CD4-positive, alpha-beta memory T cell (primary cell): ENCODE measurements at places on chromosomes 5 and 9. TPM values are rescaled to one million over a fixed set of nuclear protein-coding genes. Genes with fewer than 3 reads are reported as not detected.
A peak's percentile ranks its signal among the peaks of the same experiment; 100 is the strongest.

GRCh38 chr5:153542536-153542935 is 52.1 kb downstream of the GRIA1 start:
- H3K4me3 ChIP-seq: no peak overlapping the region
- H3K4me1 ChIP-seq: no peaks in the 10 kb centered on the region
- no peaks in the 10 kb centered on the region for H3K36me3 ChIP-seq
- no peaks in the 10 kb centered on the region for H3K27me3 ChIP-seq
- H3K27ac ChIP-seq: no peak overlapping the region

- DNase-seq: no peak
- H3K27me3 ChIP-seq: no peaks in the 10 kb centered on the region
- no peaks in the 10 kb centered on the region for H3K4me1 ChIP-seq
Observed at GRCh38 chr9:87890837-87891236, 8.2 kb downstream of the SPATA31E1 start.

DNA sequence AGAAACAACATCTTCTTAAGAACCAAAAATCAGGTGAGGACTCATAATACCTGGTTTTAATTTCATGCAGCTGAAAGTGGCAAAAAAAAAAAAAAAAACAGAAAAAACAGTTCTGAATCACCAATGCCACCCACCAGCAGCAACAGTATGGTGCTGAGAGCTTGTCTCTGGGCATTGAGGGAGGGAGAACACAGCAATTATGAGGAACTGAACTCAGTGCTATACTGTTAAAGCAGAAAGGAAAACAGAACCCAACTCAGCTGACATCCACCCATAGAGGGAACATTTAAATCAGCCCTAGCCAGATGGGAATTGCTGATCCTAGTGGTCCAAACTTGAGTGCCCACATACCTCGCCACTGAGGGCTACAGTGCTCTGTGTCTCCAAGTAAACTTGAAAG is 657.9 kb downstream of the ACTL7B start:
- no peak overlapping the region for H3K4me3 ChIP-seq
- H3K4me1 ChIP-seq: no peaks in the 10 kb centered on the region
- H3K27me3 ChIP-seq: no peaks in the 10 kb centered on the region
- no peak overlapping the region for H3K27ac ChIP-seq

DNA sequence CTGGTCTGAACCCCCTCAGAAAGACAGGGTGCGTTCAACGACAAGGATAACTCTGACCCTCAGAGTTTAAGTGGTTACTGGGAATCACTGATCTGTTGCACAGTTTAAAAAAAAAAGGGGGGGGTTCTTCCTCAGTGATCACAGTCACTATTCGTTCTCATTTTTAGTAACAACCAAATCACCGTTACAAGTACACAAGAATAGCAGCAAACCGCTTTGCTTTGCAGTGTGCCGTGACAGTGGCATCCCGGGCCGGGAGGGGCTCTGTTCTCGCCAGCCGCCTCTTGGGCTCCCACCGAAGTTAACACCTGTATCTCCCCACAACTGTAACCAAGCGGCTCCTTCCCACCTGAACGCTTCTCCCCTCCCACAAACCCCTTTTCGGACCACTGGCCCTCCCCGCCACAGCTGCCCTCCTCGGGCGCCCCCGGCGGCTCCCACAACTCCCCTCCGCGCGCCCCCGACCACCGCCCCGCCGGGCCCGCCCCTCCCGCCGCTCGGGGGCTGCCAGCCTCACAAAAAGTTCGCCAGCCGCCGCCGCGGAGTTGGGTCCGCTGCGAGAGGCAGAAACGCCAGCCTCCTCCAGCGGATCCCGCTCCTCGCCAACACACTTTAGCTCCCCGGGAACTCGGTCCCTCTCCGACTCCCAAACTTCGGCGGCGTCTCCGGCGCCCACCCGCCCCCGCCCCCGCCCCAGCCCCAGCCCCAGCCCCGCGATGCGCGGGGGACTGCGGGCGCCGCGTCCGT is 1.2 kb downstream of the SSBP2 start:
- peak; percentile 49 for DNase-seq
- H3K27ac ChIP-seq: peak overlapping the region; percentile 30
- no peaks in the 10 kb centered on the region for H3K36me3 ChIP-seq
- peaks cover 20% of the 10 kb centered on the region for H3K4me1 ChIP-seq
- H3K4me3 ChIP-seq: peak overlapping the region; percentile 19

GRCh38 chr9:18795947-18796671 is 236.9 kb downstream of the SAXO1 start:
- no peaks in the 10 kb centered on the region for H3K4me1 ChIP-seq
- no peak overlapping the region for H3K4me3 ChIP-seq
- H3K27me3 ChIP-seq: no peaks in the 10 kb centered on the region
- no peaks in the 10 kb centered on the region for H3K36me3 ChIP-seq
- no peak for DNase-seq

DNA sequence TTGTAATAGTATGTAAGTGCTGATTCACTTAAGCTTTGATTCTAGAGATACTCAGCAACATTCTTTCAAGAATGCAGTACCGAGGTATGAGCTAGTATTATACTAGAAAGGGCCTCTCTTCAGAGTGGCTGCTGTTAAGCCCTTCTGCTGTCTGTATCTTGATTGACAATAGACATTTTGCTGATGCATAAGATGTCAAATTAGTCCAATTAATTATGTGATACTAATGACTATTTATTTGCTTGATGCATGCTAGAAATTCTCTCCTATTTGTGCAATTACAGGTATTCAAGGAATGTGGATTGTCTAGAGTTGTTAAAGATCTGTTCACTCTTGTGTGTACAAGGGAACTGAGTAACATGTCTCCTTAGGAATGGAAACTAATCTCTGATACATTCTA is 92.3 kb upstream of the PTGER4 start:
- H3K27ac ChIP-seq: no peak overlapping the region
- no peaks in the 10 kb centered on the region for H3K36me3 ChIP-seq
- no peaks in the 10 kb centered on the region for H3K27me3 ChIP-seq
- H3K4me3 ChIP-seq: no peak overlapping the region
- DNase-seq: no peak

GRCh38 chr5:105414067-105414466 is 1851.5 kb upstream of the NUDT12 start:
- DNase-seq: no peak
- no peaks in the 10 kb centered on the region for H3K36me3 ChIP-seq
- H3K4me1 ChIP-seq: no peaks in the 10 kb centered on the region
- H3K27me3 ChIP-seq: no peaks in the 10 kb centered on the region
- H3K4me3 ChIP-seq: no peak overlapping the region

DNA sequence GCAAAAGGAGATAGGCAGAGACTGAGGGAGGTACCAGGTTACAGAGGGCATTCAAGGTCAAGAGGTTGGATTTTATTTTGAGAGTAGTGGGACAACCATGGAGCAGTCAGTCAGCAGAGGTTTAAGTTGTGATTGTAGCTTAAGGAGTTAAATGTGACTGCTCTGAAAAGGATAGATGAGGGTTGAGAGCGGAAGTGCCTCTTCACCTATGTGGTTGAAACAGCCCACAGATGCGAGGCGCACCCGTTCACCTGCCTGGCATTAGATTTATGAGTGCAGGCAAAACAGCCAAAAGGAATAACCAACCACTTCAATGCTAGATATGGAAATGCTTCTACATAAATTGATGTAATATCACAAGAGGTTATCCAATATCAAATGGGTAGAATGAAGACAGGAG is 8.4 kb downstream of the ZNF474 start:
- H3K27me3 ChIP-seq: no peaks in the 10 kb centered on the region
- no peak overlapping the region for H3K27ac ChIP-seq
- no peaks in the 10 kb centered on the region for H3K36me3 ChIP-seq
- H3K4me3 ChIP-seq: no peak overlapping the region

DNA sequence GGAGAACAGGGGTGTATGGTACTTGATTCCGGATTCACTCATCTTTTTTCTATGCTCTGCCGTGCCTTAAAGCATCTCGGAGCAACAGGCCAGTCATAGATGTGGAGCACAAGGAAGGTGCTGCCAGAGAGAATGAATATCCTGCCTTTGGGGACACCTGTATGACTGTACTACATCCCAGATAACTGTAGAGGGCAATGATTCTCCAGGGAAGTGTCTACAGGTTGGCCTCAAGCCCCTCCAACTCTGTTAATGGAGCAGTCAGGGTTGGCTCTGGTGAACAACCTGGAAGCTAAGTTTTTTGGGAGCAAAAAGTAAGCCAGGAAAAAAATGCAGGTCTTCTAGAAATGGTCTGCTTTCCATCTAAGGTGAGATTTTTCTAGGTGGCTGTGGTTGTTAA is 71.0 kb downstream of the NREP start:
- H3K27ac ChIP-seq: no peak overlapping the region
- no peak for DNase-seq
- no peaks in the 10 kb centered on the region for H3K4me1 ChIP-seq
- H3K4me3 ChIP-seq: no peak overlapping the region
- H3K27me3 ChIP-seq: no peaks in the 10 kb centered on the region
- H3K36me3 ChIP-seq: no peaks in the 10 kb centered on the region

- peaks cover 9% of the 10 kb centered on the region for H3K4me1 ChIP-seq
- H3K27me3 ChIP-seq: no peaks in the 10 kb centered on the region
- no peak overlapping the region for H3K27ac ChIP-seq
Observed at GRCh38 chr9:120852240-120853010, 9.7 kb upstream of the PSMD5 start.

GRCh38 chr5:62473209-62473608 is 60.6 kb downstream of the IPO11 start:
- H3K4me1 ChIP-seq: no peaks in the 10 kb centered on the region
- no peaks in the 10 kb centered on the region for H3K36me3 ChIP-seq
- DNase-seq: no peak

GRCh38 chr5:141560151-141560550 is 58.6 kb downstream of the DIAPH1 start:
- H3K4me3 ChIP-seq: no peak overlapping the region
- peaks cover 35% of the 10 kb centered on the region for H3K4me1 ChIP-seq

- H3K36me3 ChIP-seq: no peaks in the 10 kb centered on the region
- no peak overlapping the region for H3K27ac ChIP-seq
- no peak for DNase-seq
- no peaks in the 10 kb centered on the region for H3K27me3 ChIP-seq
- H3K4me1 ChIP-seq: no peaks in the 10 kb centered on the region
Observed at GRCh38 chr9:131926360-131926922, 153.2 kb downstream of the MED27 start.

GRCh38 chr5:99104538-99105132 is 175.8 kb upstream of the CHD1 start:
- no peak overlapping the region for H3K27ac ChIP-seq
- no peaks in the 10 kb centered on the region for H3K36me3 ChIP-seq
- H3K4me3 ChIP-seq: no peak overlapping the region
- DNase-seq: peak; percentile 26

DNA sequence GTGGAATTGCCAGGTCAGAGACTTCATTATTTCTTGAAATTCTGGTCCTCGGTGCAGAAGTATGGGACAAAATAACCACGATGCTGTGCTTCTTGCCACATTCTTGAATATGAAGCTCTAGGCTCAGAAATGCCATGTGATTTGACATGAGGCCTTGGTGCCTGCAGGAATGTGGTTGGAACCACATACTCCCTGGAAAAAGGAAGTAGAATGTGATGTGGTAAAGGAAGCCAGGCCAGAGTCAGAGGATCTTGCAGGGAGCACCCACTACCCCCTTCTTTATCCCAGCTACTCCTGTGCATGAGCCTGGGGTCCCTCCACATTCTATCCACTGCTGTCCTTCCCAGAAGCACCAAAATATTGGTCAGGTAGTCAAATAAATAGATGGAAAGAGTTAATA is 80.9 kb downstream of the FOXD1 start:
- DNase-seq: no peak
- no peak overlapping the region for H3K27ac ChIP-seq
- no peaks in the 10 kb centered on the region for H3K4me1 ChIP-seq
- H3K27me3 ChIP-seq: no peaks in the 10 kb centered on the region
- no peaks in the 10 kb centered on the region for H3K36me3 ChIP-seq
- H3K4me3 ChIP-seq: no peak overlapping the region

GRCh38 chr9:88696501-88696900 is 161.5 kb downstream of the NXNL2 start:
- no peaks in the 10 kb centered on the region for H3K36me3 ChIP-seq
- no peak for DNase-seq

DNA sequence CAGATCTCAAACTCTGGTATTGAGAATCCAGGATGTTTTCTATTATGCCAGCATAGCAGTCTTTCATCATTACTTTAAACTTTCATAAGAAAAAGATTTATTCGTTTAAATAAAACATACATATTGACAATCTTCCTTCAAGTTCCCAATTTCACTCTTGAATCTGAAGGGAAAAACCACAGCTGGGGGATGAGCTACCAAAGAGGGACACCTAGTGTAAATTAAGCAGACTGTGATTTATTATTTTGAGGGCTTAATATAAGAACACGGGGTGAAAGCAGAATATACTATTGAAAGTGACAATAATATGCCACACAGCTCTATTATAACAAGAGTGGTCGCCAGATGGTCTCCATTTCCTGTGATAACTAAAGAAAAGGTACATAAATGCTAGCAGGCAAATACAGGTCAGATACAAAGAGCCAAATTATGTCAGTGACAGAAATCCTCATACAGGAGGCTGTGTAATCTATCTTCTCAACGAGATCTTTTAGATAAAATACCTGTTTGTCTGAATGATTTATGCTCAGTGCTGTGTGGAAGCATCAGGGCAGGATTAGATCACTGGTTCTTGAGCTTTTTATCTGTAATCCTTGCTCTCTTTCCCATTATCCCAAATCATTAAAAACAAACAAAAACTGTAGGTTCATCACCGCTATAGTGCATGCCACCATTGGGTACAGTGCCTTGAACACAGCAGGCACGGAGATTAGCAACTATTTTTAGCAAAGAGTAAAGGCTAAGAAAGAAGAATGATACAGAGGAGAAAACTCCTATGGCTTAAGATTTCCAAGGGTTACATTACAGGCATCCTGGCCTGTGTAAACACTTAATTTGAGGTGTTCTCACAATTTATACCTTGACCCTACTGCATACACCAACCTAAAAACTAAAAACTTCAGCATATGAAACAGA is 116.6 kb downstream of the DROSHA start:
- no peak overlapping the region for H3K4me3 ChIP-seq
- DNase-seq: no peak
- H3K4me1 ChIP-seq: no peaks in the 10 kb centered on the region
- H3K36me3 ChIP-seq: peaks cover 44% of the 10 kb centered on the region
- no peaks in the 10 kb centered on the region for H3K27me3 ChIP-seq

DNA sequence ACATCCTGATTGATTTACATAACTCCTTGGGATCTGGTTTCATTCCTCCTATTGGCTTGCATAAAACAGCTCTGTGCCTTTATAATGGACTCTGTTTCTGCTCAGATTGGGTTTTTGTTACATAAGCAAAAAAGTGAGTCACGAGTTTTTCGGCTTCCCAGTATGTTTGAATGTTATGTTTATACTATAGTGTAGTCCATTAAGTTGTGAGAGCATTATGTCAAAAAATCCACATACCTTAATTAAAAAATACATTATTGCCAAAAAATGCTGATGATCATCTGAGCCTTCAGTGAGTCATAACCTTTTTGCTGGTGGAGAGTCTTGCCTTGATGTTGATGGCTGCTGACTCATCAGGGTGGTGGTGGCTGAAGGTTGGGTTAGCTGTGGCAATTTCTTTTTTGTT is 144.6 kb downstream of the CCDC171 start:
- H3K4me1 ChIP-seq: no peaks in the 10 kb centered on the region
- no peak overlapping the region for H3K27ac ChIP-seq
- no peak overlapping the region for H3K4me3 ChIP-seq
- DNase-seq: no peak
- H3K27me3 ChIP-seq: no peaks in the 10 kb centered on the region
- no peaks in the 10 kb centered on the region for H3K36me3 ChIP-seq

Gene ZFP2
- polyA plus RNA-seq: 0.42 TPM

Gene PDLIM4
- not detected for polyA plus RNA-seq

Gene TAS2R1
- not detected for polyA plus RNA-seq

Gene COL23A1
- not detected for polyA plus RNA-seq

Gene SHISAL2B
- polyA plus RNA-seq: not detected

Gene CD72
- polyA plus RNA-seq: 1.4 TPM

Gene C5orf58
- polyA plus RNA-seq: not detected

Gene APBA1
- not detected for polyA plus RNA-seq
